NCI-H2029 treated with DMSO at 0.1 percent for 48 hours (cell line): ENCODE measurements at places on chromosomes 16 and 17.
A peak's percentile ranks its signal among the peaks of the same experiment; 100 is the strongest.

GRCh38 chr17:17780922-17781590 is 55.7 kb downstream of the SREBF1 start:
- peak; percentile 15 for DNase-seq

DNA sequence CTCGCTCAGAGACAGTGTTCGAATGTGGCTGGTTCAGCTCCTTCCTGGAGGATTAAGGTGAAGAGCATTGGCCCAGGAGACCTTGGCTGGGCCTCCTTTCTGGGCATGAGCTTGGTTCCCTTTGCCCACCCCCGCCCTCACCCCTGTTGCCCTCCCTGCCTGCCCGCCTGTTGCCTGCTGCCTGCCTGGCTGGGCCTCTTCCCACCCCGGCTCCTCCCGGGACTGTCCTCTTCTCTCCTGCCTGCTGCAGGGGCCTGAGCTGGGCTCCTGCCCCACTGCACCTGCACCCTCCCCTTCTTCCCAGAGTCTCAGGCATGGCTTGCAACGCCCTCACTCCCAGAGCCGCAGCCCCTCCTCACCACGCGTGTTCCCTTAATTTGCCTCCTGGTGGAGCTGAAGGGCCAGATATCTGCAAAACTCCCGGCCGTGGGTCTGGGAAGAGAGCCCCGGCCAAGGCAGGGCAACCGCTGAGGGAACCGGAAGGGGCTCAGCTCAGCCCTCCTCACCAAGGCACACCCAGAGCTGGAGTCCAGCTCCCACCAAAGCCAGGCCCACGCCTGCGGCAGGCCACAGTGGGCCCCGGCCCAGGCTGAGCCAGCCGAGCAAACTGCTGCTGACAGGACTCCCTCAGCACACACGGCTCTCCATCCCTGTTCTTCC is 31.2 kb downstream of the MNT start:
- DNase-seq, result no peak

DNA sequence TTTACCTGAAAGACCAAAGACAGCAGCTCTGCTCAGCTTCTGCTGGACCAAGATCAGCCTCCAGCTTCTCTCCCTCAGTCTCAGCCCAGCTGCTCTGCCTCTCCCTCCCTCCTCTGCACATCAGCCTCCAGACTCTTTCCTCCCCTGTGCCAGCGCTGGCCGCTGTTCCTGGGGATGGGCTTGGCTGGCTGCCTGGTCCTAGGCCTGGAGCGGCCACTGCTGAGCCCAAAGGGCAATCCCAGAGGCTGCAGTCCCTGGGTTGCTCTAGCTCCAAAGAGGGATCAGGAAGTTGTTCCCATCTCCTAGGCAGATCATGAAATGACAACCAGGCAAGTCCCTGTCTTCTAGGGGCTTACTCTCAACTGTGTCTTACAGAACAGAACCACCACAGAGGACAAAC is 31.3 kb downstream of the DCUN1D3 start:
- DNase-seq, result peak; percentile 25

DNA sequence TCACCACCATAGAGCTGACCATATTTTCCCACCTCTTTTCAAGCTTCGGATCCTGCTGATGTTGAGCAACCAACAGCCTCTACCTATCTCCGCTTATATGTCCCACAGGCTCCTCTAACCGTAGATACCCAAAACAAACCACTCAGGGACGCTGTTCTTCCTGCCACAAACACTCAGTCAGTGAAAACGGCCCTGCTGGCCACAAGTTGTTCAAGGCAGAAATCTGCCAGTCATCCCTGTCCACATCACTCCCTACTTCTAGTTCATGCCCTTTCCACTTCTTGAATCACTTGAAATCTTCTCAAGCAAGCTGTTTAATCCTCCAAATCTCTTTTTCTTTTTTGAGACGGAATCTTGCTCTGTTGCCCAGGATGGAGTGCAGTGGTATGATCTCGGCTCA is 7.9 kb downstream of the RABEP2 start:
- no peak for DNase-seq

DNA sequence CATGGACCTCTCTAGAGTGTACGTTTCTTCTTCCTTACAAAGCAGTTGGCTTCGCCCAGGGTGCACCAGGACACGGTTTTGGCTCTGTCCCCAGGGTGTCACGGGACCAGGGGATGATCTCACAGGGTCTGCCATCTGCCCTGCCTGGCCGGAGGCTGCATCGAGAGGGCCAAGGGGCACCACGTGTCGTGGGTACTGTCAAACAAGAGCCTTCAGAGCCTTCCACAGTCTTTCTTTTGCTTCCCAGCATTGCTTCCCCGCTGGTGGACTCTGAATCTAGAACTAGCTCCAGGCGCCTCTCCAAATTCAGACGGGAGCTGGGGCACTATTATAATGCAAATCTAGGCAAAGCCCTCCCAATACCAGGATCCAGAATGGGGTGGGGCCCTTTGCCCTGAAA is 47.9 kb downstream of the MAPT start:
- DNase-seq, result peak; percentile 61

- no peak for DNase-seq
Measured at GRCh38 chr17:385178-385835, 32.7 kb upstream of the RPH3AL start.

GRCh38 chr16:64122177-64122576 is 999.7 kb downstream of the CDH11 start:
- no peak for DNase-seq

GRCh38 chr16:5575646-5576245 is 478.2 kb upstream of the EEF2KMT start:
- DNase-seq, result no peak

DNA sequence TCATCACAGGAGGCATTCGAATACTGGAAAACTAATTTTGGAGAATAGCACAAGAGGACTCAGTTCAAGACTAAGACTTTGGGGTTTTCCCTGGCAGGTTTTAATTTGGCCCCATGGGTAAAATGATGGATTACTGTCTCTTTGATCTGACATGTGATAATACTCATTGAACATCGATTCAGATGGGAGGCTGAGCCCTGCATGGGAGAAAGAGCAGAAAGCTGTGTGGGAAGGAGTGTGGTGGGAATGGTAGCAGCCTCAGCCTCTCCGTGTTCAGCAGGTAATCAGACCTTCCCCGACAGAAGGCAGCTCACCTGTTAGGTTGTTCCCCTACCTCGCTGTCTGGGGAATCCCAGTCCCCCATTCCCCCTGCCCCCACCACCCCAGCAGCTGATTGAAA is 124.7 kb upstream of the TNRC6C start:
- no peak for DNase-seq

GRCh38 chr17:18172531-18173278 is 10.9 kb upstream of the ALKBH5 start:
- no peak for DNase-seq

- DNase-seq, result no peak
Measured at GRCh38 chr16:31458073-31458843, 1.0 kb upstream of the ARMC5 start.

DNA sequence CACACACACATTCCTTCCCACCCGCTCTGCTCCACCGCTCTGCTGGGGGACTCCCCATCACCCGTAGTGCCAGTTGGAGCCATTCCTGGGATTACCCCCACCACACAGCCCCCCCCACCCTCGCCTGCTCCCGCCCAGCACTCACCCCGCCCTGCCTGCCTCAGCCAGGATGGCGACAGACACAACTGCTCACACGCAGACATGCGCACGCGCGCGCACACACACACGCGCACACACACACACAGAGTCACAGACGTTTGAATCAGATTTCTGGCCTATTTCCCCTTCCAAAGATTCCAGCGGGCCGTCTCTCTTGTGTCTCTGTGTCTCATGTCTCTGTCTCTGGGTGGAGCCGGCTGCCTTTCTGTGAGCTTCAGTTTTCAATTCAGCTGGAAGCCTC is 4.4 kb downstream of the CACNA1G start:
- DNase-seq, result no peak

- DNase-seq, result peak; percentile 26
Measured at GRCh38 chr17:47315451-47316266, 8.1 kb upstream of the EFCAB13 start.

DNA sequence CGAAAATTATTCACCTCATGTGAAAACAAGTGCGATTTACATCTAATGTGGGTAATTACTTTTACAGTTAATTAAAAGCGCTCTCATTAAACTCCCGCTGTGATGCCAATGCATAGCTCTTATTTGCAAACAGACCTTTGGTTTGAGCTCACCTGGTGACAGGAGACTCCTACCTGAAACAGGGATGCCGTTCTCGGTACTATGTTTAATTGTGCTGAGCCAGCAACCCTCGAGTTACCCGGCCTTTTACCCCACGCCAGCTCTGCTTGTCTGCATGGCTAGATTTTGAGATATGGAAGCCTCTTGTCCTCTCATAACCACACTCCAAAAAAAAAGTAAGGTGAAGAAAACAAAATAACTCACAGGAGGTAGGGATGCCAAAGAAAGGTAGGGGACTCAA is 690.4 kb upstream of the RBFOX1 start:
- no peak for DNase-seq

DNA sequence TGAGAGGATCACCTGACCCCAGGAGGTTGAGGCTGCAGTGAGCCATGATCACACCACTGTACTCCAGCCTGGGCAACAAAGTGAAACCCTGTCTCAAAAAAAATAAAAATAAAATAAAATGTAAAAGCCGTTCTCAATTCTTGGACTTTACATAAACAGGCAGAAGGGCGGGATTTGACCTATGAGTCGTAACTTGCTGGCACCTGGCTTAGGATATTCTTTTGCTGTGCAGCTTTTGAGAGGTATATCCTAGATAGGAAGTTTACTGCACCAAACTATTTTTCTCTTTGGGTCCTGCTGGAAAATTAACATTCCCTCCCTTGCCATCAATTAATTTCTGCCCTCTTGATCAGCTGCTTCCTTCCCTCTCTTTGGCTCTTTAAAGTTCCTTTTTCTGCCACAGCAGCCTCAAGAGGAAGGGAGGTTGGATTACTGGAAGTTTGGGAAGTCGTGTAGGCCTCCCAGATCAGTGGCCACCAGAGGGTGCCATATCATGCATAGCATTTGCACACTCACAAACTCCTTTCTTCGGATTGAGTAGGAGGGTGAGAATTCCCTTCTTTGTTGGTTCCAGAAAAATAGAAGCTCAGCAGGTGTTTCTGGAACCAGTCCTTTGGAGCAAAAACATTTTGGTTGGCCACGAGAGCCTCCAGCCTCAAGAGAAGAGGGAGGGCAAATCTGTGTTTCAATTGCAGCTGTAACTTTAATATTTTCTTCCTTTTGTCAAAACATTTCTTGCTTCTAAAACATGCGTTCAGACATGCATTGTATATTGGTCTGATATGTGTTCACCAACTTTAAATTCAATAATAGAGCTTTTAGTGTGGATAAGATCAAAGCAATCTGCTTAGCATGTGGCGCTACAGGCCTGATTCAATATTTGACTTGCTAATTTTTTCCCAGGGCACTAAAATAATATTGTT is 147.3 kb downstream of the CCDC182 start:
- no peak for DNase-seq

DNA sequence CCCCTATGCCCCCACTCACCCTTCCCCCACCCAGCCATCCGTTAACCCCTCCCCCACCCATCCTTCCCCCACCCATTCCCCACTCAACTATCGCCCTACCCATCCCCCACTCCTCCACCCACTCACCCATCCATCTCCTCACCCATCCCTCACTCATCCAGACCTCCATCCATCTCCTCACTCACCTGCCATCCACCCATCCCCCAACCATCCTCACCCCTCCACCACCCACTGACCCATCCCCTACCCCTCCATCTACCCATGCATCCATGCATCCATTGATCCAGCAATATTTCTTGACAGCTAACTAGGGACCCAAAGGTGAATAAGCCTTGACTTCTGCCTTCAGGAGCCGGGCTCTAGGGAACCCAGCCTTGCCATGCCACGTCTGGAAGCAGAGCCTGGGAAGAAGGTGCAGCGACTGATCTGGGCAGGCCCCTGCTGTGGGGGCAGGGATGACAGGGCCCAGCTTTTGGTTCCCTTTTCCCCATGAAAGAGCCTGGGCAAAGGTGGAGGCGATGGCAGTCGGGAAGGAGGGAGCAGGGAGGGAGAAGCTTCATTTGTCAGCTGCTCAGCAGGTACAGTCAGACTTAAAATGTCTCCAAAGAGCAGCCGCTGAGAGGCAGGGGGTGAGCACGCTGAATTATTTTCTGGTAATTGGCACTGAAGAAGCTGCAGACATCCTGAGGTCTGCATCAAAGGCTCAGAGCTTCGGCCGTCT is 23.1 kb upstream of the DOC2B start:
- DNase-seq, result no peak

GRCh38 chr17:40097087-40097486 is 3.3 kb downstream of the NR1D1 start:
- no peak for DNase-seq

DNA sequence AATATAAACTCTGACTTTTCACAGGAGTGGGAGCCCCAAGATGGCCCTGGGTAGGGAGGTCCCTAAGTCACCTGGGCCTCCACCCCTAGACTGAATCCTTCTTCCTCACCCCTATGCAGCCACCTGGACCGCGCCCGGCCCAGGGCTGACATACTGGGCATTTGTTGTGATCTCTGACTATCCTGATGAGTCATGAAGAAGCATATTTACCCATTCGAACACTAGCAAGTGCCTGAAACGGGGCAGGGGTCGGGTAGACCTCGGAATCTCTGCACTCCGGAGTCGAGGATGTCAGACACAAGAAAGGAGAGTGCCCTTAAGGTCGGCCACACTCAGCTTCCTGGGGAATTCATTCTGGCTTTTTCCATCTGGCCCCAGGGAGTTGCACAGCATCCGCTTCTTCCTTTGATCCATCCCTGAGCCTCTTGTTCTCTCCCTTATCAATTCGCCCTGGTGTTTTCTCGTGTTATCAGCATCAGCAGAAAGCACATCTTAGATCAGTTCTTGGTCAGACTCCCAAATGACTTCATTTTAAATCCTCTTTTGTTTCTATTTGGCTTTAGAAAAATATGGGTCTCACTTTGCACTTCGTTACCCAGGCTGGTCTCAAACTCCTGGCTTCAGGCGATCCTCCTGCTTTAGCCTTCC is 10.4 kb downstream of the METTL22 start:
- no peak for DNase-seq

DNA sequence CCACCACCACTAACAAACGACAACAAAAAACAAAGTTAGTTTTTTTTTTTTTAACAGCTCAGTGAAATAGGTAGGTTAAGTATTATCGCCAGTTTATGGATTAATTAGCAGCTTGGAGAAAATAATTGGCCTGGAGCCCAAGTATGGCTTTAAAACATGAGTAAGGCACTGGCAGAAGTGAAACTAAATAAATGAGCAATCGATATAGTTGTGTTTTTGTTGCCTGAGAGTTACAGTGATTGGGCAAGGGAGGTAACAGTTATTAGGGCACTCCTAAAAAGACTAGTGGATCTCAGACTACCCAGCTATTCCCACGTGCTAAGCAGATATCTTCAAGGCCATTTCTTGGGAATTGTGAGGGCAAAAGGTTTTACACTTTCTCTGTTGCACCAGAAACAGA is 2.4 kb downstream of the MLKL start:
- DNase-seq, result no peak

DNA sequence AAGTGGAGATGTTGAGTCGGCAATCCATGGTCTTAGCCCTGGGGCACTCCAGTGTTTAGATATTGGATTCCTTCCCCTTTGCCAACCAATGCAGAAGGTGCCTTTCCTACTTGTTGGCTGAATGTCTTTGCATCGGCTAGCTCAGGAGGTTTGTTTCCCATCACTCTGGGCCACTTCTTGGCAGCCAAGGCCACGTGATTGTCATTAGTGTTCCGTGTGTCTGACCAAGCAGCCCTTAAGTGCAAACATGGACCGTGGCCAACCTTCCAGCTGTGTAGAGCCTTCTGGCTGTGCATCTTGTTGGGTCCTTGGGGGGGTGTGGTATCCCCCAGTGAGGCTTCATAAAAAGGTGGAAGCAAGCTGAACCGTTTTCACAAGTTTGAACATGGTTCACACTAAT is 66.0 kb downstream of the GNAO1 start:
- DNase-seq, result peak; percentile 34
